Psoas muscle (tissue), 8 donors: ENCODE measurements at places on chromosomes 7 and 10.

GRCh38 chr10:85026878-85027467 is 698.6 kb downstream of the CCSER2 start:
- no peak for DNase-seq

DNA sequence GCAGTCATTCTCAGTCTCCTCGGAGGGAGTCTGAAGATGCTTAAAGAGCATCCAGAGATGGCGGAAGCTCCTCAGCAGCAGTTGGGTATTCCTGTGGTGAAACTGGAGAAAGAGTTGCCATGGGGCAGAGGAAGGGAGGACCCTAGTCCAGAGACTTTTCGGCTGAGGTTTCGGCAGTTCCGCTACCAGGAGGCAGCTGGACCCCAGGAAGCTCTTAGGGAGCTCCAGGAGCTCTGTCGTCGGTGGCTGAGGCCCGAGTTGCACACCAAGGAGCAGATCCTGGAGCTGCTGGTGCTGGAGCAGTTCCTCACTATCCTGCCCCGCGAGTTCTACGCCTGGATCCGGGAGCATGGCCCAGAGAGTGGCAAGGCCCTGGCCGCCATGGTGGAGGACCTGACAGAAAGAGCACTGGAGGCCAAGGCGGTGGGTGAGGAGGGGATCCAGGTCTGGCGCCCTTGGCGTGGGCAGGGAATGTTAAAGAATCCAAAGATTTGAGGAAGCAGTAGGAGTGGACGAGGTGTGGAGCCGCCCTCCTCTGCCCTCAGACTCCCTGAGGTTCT is 2.9 kb downstream of the ZSCAN25 start:
- no peak for DNase-seq

DNA sequence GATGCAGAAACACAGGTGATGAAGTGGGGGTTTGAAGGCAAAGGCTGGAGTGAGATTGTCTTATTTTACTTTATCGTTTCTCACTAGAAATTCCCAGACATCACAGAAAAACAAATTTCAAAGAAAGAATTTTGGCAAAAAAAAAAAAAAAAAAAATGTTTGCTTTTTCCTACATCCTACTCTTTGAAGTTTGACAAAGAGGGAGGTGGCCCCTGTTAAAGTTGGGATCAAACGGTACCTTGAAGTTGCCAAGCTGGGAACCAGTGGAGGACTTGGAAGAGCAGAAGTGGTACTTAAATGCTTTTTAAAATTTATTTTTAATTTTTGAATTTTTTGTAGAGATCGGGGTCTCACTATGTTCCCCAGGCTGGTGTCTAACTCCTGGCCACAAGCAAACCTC is 63.9 kb upstream of the KIF5B start:
- DNase-seq: no peak

GRCh38 chr7:8747338-8747737 is 313.9 kb downstream of the NXPH1 start:
- no peak for DNase-seq
